ENCODE measurements at places on chromosomes 2 and 18.

- no peak overlapping the region for H3K27ac ChIP-seq
- no peak overlapping the region for H3K4me3 ChIP-seq
- H3K36me3 ChIP-seq: no peaks in the 10 kb centered on the region
- no peak for DNase-seq
Measured at GRCh38 chr18:57989536-57989935, 54.5 kb upstream of the NEDD4L start.

- no peak for DNase-seq
- H3K4me1 ChIP-seq: no peaks in the 10 kb centered on the region
- no peak overlapping the region for H3K4me3 ChIP-seq
- H3K36me3 ChIP-seq: no peaks in the 10 kb centered on the region
- no peak overlapping the region for H3K27ac ChIP-seq
Measured at GRCh38 chr2:22360735-22361374, 1024.1 kb upstream of the KLHL29 start.

DNA sequence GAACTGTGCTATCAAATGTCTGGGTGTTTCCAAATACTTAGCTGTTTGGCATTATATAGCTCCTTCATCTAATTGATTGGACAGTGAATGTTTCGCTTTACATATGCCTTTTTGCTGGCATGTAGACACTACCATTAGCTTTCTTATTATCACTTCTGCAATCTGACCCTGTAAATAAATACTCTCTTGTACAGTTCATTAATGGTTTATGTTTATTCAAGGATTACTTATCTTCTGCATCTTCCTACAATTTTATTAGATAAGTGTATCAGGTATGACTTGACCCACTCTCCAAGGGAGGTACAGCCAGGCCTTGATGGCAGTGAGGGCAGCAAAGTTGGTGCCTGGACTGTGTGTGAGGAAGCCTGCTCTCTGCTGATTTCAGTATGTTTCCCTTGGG, 614.1 kb upstream of the SETBP1 start:
- H3K4me3 ChIP-seq: no peak overlapping the region
- no peaks in the 10 kb centered on the region for H3K27me3 ChIP-seq
- DNase-seq: no peak
- H3K4me1 ChIP-seq: no peaks in the 10 kb centered on the region
- H3K27ac ChIP-seq: no peak overlapping the region

- H3K27me3 ChIP-seq: no peaks in the 10 kb centered on the region
- H3K27ac ChIP-seq: no peak overlapping the region
- peaks cover 10% of the 10 kb centered on the region for H3K4me1 ChIP-seq
- no peaks in the 10 kb centered on the region for H3K36me3 ChIP-seq
Measured at GRCh38 chr2:10035053-10035422, 8.3 kb upstream of the KLF11 start.

DNA sequence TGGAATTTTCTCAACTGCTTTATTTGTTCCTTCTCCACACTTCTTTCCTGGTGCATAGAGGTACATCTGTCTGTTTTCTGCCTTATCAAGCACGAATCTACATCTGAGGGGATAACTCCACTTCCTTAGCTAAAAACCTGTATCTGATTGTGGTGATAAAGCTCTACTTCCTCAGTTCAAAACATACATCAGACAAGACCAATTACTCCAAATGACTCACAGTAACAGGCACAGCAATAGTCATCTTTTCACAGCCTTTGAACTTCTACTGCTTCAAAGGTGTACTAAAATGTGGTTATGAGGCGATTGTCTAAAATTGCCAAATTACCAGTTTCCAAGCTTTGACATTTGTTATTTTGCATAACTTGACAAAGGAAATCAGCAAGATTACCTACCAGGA, 803.6 kb upstream of the ZEB2 start:
- H3K36me3 ChIP-seq: no peaks in the 10 kb centered on the region
- no peak overlapping the region for H3K4me3 ChIP-seq
- no peak overlapping the region for H3K27ac ChIP-seq
- DNase-seq: no peak
- no peaks in the 10 kb centered on the region for H3K27me3 ChIP-seq

DNA sequence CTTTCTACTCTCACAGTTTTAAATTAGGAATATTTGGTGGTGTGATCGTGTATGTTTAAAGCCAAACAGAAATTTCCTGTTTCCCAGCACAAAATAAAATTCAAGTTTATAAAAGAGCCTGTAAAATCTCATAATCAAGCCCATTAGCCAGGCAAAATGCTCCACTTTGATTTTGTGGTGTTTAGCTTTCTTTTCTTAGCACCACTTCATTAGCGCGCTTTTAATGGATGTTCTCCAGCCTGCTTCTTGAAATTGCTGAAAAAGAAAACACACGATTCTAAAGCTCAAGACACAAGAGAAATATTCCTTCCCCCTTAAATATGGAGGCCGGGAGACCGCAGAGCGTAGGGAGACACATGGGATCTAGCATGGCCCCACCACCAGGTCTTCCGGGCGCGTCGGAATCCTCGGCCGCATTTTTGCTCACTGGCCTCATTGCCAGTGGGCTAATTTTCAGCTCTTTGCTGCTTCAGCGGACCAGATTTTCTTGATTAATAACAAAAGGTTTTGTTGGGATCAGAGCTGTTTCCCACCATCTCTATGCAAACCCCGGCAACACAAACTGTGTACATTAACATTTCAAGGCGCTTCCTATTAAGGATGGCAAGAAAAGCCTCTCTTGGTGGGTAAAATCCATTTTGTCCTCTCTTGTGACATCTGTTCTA, 40.4 kb upstream of the ID2 start:
- no peaks in the 10 kb centered on the region for H3K4me1 ChIP-seq
- DNase-seq: no peak
- no peaks in the 10 kb centered on the region for H3K36me3 ChIP-seq
- no peak overlapping the region for H3K27ac ChIP-seq
- no peaks in the 10 kb centered on the region for H3K27me3 ChIP-seq

- no peaks in the 10 kb centered on the region for H3K4me1 ChIP-seq
- DNase-seq: no peak
- no peak overlapping the region for H3K4me3 ChIP-seq
Measured at GRCh38 chr18:56257205-56257604, 381.2 kb downstream of the TXNL1 start.

GRCh38 chr2:206361407-206362045, 81.8 kb upstream of the ADAM23 start:
- no peaks in the 10 kb centered on the region for H3K36me3 ChIP-seq
- H3K4me1 ChIP-seq: no peaks in the 10 kb centered on the region
- no peaks in the 10 kb centered on the region for H3K27me3 ChIP-seq
- no peak for DNase-seq

- H3K27me3 ChIP-seq: no peaks in the 10 kb centered on the region
- no peak overlapping the region for H3K27ac ChIP-seq
- no peak for DNase-seq
- no peaks in the 10 kb centered on the region for H3K36me3 ChIP-seq
- H3K4me3 ChIP-seq: no peak overlapping the region
Measured at GRCh38 chr2:77484026-77484425, 38.1 kb downstream of the LRRTM4 start.

- no peaks in the 10 kb centered on the region for H3K36me3 ChIP-seq
- no peak overlapping the region for H3K27ac ChIP-seq
- no peaks in the 10 kb centered on the region for H3K27me3 ChIP-seq
- no peak for DNase-seq
- no peak overlapping the region for H3K4me3 ChIP-seq
- H3K4me1 ChIP-seq: no peaks in the 10 kb centered on the region
Measured at GRCh38 chr2:210389856-210390255, 74.9 kb upstream of the MYL1 start.

GRCh38 chr18:77379976-77380509, 130.4 kb downstream of the GALR1 start:
- no peak overlapping the region for H3K4me3 ChIP-seq
- H3K36me3 ChIP-seq: no peaks in the 10 kb centered on the region
- DNase-seq: no peak
- H3K27ac ChIP-seq: no peak overlapping the region
- H3K27me3 ChIP-seq: no peaks in the 10 kb centered on the region

DNA sequence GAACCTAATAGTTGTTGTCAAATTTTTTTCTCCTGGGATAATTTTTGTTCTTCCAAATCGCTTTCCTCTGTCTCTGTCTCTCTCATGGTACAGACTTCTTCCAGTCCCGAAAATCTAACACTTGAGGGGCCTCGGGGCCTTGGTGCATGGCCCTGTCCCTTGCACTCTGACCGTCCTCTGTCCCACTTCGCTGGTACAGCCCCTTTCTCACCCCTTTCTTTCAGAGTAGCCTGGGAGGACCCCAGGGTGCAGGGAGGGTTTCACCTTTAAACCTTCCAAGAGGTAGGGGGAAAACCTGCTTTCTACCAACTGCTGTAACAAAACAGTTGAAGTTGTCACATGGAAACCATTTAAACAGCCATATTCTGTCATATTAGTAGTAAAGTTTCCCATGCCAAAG, 22.2 kb upstream of the FAHD2A start:
- no peak overlapping the region for H3K4me3 ChIP-seq
- no peak for DNase-seq
- H3K36me3 ChIP-seq: no peaks in the 10 kb centered on the region
- no peak overlapping the region for H3K27ac ChIP-seq
- H3K4me1 ChIP-seq: peaks cover under 1% of the 10 kb centered on the region

- peaks cover 16% of the 10 kb centered on the region for H3K4me1 ChIP-seq
- no peak overlapping the region for H3K27ac ChIP-seq
- H3K27me3 ChIP-seq: no peaks in the 10 kb centered on the region
- no peak for DNase-seq
Measured at GRCh38 chr2:65033178-65033577, 23.0 kb upstream of the CEP68 start.

DNA sequence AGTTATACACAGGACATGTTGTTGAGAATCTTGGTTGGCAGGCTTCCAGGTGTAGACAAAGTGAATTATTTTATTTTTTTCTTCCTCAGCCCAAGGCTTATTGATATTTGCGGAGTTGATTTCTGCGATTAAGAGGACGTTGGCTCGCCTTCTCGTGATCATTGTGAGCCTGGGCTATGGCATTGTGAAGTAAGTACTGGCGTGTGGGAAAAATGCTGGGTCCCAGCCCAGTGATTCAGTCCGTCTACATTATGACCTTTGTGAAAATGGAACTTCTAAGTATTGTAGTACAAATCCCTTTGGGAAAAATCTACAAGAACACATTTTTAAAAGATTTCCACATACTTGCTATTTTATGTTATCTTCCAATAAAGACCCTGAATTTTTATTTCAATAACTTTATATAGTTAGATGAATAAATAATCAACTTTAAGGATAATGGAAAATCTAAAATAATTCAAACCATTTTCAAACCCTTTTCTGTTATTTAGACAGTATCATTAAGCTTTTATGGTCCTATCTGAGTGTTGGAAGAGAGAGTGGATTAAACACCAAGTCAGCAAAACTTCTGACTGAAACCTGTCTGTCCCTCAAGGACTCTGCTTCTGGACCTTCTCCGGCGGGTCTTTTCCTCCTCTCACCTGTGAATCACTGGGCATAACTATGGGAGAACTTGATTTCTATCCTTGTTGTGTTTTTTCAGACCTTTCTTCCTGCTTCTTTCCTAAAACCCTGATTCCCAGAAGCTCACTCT, 31.0 kb downstream of the TMEM87B start:
- DNase-seq: no peak
- H3K4me3 ChIP-seq: no peak overlapping the region
- no peaks in the 10 kb centered on the region for H3K4me1 ChIP-seq
- H3K36me3 ChIP-seq: peaks cover 76% of the 10 kb centered on the region
- no peak overlapping the region for H3K27ac ChIP-seq
- H3K27me3 ChIP-seq: no peaks in the 10 kb centered on the region

DNA sequence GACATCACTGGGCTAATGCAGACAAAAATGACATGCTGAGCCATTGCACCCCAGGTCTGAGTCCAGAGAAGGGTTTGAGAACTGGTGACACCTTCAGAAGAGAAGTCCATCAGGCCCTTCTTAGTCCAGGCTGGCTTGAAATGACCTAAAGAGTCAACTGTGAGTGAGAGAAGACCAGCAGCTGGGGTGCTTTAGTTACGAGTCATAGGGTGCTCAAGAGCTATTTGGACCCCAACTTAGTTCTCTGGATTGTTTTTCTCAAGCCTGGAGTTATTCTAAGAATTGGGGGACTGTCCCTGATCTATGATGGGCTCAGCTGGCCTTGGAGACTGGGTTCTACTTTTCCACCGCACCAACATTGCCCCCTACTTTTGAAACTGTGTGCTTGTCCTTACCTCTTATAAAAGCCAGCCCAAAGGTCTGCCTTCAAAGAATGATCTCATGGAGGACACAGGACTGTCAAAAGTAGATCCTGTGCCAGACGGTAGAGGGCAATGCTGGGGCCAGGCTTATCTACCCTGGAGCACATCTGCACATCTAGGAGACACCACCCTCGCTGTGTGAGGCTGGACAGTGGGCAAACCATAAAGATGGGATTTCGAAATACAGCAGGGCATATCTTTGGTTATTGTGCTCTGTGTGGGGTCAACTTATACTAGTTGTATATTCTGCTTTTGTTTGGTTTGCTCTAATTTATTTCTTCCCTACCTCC, 333.0 kb upstream of the SLC14A2 start:
- no peaks in the 10 kb centered on the region for H3K4me1 ChIP-seq
- H3K27ac ChIP-seq: no peak overlapping the region
- no peaks in the 10 kb centered on the region for H3K27me3 ChIP-seq
- no peaks in the 10 kb centered on the region for H3K36me3 ChIP-seq
- DNase-seq: no peak

GRCh38 chr2:215998636-215999035, 14.7 kb downstream of the MREG start:
- no peaks in the 10 kb centered on the region for H3K36me3 ChIP-seq
- H3K4me1 ChIP-seq: no peaks in the 10 kb centered on the region
- no peak overlapping the region for H3K4me3 ChIP-seq
- H3K27ac ChIP-seq: no peak overlapping the region

DNA sequence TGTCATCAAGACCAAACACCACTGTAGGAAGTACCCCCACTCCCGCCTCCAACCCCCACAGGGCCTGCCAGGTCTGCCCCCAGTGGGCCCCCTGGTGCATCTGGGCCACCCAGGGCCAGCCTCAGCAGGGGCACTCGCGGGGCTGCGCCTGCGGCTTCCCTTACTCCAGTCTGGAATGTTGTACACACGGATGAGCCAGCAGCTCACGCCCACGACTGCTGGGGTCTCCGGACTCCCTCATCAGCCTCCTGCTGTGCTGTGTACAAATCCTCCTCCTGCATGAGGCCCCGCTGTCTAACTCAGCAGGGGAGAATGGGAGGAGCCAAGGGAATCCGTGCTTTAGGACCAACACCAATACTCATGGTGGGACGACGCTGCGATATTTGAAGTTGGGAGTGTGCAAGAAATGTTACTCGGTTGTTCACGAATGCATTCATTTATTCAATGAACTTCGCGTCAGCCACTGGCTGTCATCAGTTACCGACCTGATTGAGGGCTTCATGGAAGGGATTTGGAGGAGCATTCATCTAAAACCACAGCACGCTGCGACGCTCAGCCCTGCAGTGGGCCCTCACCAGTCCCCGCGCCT, 654 bp upstream of the ASB1 start:
- H3K4me3 ChIP-seq: peak overlapping the region; percentile 75
- peaks cover 9% of the 10 kb centered on the region for H3K36me3 ChIP-seq
- no peak for DNase-seq
- no peaks in the 10 kb centered on the region for H3K27me3 ChIP-seq
- peaks cover 8% of the 10 kb centered on the region for H3K4me1 ChIP-seq
